ENCODE measurements at places on chromosomes 1 and 21.

GRCh38 chr1:162596514-162597170 lies 35.1 kb downstream of the UAP1 start:
- no peak for DNase-seq

GRCh38 chr1:186839041-186839400 lies 10.3 kb downstream of the PLA2G4A start:
- DNase-seq: no peak

DNA sequence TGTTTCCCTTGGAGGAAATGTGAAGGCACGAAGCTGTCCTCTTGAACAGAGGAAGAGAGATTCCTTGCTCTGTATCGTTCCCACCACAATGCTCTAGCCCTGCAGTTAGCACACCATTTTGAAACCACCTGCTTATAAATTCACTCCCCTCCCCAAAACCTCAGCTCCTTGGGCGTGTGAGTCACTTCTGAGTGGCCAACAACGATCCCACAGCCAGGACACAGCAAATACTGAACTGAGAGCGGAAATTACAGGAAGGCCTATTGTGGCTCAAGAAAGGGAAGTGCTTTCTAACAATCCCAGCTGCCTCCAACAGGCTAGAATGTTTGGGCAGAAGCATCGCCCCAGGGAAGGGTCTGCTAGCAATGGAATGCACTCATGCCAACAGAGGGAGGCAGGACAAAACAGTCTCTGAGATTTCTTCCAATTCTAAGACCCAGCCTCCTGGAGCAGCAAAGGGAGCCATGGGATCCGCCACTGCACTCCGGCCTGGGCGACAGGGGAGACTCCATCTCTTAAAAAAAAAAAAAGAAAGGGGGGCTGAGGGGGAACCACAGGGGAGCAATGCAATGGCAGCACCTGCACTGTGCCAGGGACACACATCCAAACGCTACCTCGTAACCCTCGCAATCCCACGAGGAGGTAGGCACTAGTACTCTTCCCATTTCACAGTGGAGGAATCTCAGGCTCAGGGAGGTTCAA lies 1.9 kb downstream of the TMEM53 start:
- DNase-seq: no peak

GRCh38 chr21:36636016-36636415 lies 62.9 kb upstream of the SIM2 start:
- no peak for DNase-seq

DNA sequence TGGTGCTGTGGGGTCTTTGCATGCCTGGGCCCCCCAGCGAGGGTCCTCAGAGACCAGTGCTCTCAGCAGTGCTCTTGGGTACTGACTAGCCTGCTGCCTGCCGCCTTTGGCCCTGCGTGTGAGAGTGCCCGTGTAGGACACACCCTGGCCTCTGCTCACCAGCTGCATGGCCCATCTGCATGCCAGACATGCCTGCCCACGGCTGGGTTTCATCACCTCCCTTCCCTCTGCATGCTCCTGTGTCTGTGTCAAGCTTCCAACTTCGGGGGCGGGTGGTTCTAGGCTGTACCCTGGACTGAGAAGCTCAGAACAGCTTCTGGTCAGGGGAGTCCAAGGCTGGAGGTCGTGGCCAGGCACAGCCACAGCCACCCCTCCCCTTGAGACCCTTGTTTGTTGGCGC lies 56.9 kb downstream of the PTPRF start:
- DNase-seq: no peak

GRCh38 chr1:155847823-155848529 lies 9.0 kb downstream of the GON4L start:
- DNase-seq: no peak

All from NCI-H2029 (cell line).